ENCODE measurements at places on chromosomes 12 and 14.

DNA sequence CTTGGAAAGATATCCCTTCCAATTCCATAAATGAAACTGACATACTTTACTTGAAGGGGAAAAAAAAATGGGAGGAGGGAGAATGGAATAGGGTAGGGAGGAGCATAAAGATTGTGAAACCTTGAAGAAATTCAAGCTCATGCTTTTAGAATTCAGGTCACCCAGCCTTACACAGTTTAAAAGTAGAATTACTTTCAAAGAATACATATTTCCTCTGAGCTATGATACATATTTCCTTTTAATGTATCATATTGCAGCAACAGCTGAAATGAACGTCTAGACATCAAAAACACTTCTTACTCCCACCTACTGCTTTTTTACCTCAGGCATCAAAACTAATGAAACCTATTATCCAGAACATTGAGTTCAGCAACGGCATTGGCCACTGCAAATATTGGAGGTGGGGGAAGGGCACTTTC lies 156.0 kb downstream of the MED13L start:
- no peak for DNase-seq

GRCh38 chr14:31902002-31902401 lies 175.1 kb upstream of the ARHGAP5 start:
- no peak for DNase-seq

GRCh38 chr12:51955702-51956101 lies 4.2 kb downstream of the ACVR1B start:
- no peak for DNase-seq

DNA sequence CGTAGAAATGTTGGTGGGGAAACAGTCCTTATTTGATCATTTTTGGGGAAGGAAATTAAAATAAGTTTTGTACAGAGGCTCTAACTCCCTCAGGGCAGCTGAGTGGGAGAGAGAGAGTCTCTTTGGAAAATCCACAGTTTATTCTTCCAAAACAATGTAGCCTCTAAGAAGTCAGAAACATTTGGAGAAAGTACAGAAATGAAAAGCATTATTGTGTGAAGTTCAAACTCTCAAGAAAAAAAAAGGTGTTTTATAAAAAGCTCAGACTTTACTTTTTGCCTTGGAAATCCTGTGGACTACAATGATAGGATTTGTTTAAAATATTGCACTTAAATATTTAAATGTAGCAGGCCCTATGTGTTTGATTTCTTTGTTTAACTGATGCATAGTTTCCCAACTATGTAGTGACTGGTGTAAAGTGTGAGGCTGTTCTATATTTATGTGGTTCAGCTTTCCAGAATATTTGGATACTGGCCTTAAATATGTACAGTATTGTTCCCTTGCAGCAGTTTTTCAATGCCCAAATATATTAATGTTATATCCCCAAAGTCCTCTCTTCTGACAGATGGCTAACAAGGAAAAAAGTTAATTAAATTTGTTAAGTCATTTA lies 82.0 kb upstream of the OTOGL start:
- no peak for DNase-seq

- DNase-seq = no peak
These were observed 72.1 kb upstream of the DIO3 start for GRCh38 chr14:101489092-101489760.

Data from NCI-H446 treated with DMSO at 0.1 percent for 48 hours (cell line).